ENCODE measurements at places on chromosomes 16 and 17.

GRCh38 chr16:81401035-81401950 is 43.3 kb upstream of the CMIP start:
- no peak for DNase-seq

- no peak for DNase-seq
These were observed 186.4 kb downstream of the SEC14L1 start for GRCh38 chr17:77327181-77327565.

DNA sequence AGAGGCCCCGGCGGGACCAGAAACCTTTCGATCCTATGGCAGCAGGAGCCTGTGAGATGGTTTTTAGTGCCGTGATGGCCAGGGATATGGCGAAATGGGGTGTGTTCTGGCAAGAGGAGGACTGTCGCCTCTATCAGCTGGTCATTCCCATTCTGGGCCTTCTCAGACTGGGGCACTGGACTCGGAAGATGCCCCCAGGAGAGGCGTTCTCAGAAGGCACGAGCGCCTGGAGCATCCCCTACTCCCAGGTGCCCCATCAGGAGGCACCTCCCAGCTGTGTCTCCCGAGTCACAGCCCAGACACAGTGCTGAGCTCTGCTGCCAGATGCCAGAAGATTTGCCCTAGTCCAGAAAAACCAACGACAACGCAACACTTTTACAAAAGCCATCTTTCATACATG is 54.6 kb upstream of the ENDOV start:
- DNase-seq, result no peak

DNA sequence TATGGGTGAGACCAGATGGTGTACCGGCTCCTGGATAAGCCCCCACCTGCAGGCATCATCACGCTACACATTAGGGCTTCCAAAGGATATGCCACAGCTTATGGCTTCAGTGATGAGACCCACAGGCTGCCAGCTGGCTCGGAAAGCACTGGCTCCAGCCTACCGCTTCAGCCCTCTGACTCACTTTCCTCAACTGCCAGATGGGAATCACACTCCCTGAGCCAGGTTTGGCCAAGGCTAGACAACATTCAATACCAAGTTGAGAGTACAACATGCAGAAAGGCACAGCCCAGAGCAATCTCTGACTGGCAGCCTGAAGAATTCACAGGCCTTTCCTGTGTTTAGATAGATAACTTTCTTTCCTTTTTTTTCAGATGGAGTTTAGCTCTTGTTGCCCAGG is 10.3 kb downstream of the CENPV start:
- DNase-seq, result no peak

GRCh38 chr16:72025404-72026114 is 17.0 kb downstream of the DHODH start:
- no peak for DNase-seq

- DNase-seq, result no peak
These were observed 6.0 kb downstream of the ZNF213 start for GRCh38 chr16:3140603-3141427.

GRCh38 chr17:34393401-34393800 is 30.4 kb upstream of the CCL1 start:
- DNase-seq, result no peak

GRCh38 chr16:67406111-67406971 is 9.9 kb downstream of the ZDHHC1 start:
- DNase-seq, result no peak

DNA sequence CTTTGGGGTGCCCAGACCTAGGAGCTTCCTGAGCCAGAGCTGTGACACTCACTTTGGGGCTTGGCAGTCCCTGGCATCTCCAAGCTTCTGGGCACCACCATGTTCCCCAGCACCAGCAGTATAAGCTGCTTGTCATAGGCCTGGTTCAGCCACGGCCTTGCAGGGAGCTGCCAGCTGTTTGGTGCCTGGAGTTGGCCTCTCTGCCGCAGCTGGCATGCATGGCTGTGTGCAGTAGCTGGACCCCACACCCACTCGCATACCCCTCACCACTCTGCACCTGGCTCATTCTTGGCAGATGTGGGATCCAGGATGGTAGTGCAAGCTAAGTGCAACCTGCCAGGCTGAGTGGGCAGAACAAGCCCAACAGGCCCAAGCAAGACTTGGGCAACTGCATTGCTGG is 73.4 kb upstream of the BRD7 start:
- DNase-seq, result no peak

Data from activated CD4-positive, CD25-positive, alpha-beta regulatory T cell (primary cell).